ENCODE measurements at places on chromosomes 1 and 21. TPM values are rescaled to one million over a fixed set of nuclear protein-coding genes. Genes with fewer than 3 reads are reported as not detected.
A peak's percentile ranks its signal among the peaks of the same experiment; 100 is the strongest.

- H3K36me3 ChIP-seq, result no peaks in the 10 kb centered on the region
- H3K27me3 ChIP-seq, result no peaks in the 10 kb centered on the region
- no peak overlapping the region for H3K4me3 ChIP-seq
- no peak overlapping the region for H3K27ac ChIP-seq
- no peak for DNase-seq
Measured at GRCh38 chr1:17377325-17377953, 5.4 kb downstream of the PADI6 start.

DNA sequence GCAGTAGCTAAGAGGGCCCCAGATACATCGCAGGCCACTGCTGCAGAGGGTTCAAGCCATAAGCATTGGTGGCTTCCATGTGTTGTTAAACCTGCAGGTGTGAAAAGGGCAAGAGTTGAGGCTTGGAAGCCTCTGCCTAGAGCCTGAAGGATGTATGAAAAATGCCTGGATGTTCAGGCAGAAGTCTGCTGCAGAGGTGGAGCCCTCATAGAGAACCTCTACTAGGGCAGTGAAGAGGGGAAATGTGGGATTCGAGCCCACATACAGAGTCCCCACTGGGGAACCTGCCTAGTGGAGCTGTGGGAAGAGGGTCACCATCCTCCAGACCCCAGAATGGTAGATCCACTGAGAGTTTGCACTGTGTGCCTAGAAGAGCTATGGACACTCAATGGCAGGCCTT is 30.6 kb upstream of the ADGRL4 start:
- DNase-seq, result no peak
- no peaks in the 10 kb centered on the region for H3K27me3 ChIP-seq
- H3K27ac ChIP-seq, result no peak overlapping the region
- no peaks in the 10 kb centered on the region for H3K36me3 ChIP-seq
- H3K4me1 ChIP-seq, result no peaks in the 10 kb centered on the region
- H3K4me3 ChIP-seq, result no peak overlapping the region

DNA sequence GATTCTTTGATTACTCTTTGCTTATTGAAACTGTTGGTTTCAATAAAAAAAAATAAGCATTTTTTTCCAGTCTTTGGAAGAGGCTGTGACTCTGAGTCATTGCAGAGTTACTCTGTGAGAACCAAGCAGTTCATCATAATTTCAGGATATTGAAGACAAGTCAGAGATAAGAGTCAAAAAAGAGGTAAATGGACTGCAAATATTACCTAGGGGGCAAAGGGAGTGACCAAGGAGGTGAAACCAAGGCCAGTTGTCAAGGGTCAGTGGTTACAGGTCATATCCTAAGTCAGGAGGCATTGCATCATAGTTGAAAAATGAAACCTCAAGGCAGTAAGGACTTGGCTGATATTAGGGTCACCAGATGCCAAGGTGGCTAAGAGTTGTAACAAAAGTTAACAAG is 597.1 kb upstream of the USP24 start:
- H3K27ac ChIP-seq, result peak overlapping the region; percentile 36
- H3K4me3 ChIP-seq, result no peak overlapping the region
- H3K27me3 ChIP-seq, result no peaks in the 10 kb centered on the region
- H3K36me3 ChIP-seq, result no peaks in the 10 kb centered on the region

DNA sequence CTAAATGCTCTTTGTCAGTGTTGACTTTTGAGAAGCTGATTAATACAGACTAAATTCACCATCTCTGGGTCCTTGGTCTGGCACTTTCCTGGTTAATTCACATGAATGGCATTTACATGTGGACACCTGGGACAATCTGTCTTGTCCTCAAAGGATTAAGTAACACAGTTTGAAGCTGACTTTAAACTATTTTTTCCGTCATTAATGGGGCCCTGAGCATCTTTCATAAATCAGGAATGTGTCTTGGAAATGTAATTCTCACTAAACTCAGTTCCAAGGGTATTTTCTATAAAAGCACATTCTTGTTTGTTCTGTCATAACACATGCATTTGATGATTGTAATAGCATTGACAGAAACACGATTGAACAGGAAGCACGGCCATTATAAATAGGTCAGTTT is 26.7 kb upstream of the NBL1 start:
- H3K4me3 ChIP-seq, result no peak overlapping the region
- no peaks in the 10 kb centered on the region for H3K36me3 ChIP-seq
- DNase-seq, result no peak
- H3K4me1 ChIP-seq, result peaks cover 14% of the 10 kb centered on the region
- no peaks in the 10 kb centered on the region for H3K27me3 ChIP-seq

- DNase-seq, result no peak
- no peak overlapping the region for H3K4me3 ChIP-seq
- H3K36me3 ChIP-seq, result no peaks in the 10 kb centered on the region
- no peaks in the 10 kb centered on the region for H3K27me3 ChIP-seq
Measured at GRCh38 chr1:172827841-172828240, 168.9 kb downstream of the FASLG start.

DNA sequence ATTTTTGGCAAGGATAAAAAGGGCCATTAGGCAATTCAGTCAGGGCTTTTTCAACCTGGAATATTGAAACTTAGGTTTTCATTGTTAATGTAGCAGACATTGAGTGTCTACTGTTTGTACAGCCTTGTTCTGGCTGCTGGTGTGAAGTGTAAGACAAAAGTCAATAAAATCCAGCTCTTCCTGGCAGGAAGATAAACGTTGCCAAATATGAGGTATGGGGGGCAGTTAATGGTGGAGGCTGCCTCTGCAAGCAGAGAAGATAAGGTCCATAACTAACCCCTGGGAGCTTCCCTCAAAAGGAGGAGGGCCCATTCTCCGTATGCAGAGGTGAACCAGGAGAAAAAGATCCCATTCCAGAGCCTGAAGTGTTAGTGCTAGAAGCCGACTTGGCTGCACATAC is 19.5 kb upstream of the SHE start:
- no peak overlapping the region for H3K4me3 ChIP-seq
- no peak for DNase-seq

DNA sequence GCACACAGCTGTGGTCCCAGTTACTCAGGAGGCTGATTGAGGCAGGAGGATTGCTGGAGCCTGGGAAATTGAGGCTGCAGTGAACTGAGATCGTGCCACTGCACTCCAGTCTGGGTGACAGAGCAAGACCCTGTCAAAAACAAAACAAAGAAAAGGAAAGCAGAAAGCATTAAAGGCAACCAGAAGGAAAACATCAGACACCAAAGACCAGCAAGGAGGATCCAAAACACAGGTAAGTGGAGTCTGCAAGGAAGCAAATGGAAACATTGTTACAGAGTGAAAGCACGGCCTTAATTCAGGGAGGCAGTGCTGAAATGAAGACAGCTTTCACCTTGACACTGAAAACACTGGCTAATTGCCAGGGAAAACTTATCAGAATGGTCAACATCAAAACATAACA is 40.8 kb downstream of the CFAP74 start:
- no peak overlapping the region for H3K4me3 ChIP-seq
- no peaks in the 10 kb centered on the region for H3K36me3 ChIP-seq
- H3K4me1 ChIP-seq, result peaks cover 1% of the 10 kb centered on the region
- H3K27me3 ChIP-seq, result no peaks in the 10 kb centered on the region

LCE1D gene
- not detected for total RNA-seq

DNA sequence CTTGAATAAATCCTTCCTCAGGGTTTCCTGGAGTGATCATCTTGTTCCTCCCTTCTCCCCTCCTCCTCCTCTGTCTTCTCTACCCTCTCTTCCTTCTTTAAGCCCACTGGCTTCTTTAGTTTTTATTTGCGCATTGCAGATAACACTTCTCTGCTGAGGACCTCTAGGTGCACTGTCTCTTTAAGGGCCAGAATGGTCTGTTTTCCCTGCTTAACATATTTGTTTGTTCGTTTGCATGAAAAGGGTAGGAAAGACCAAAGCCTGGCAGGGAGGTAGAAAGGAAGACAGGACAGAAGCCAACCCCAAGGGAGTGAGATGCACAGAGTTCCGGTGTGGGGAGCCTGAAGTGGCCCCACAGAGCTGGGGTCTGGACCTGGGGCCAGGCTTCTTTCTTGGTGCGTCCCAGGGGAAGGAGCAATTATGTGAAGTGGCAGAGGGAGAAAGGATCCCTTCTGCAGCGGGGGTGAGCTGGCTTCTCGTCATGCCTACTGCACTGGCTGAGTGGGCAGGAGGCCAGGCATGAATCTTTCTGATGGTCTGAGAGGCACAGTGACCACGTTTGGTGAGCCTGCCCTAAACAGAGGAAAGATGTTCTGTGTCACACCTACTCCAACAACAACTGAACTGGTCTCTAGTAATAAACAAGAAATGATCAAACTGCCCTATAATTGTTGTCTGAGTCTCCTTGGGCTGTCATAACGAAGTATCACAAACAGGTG is 232.7 kb downstream of the KCNJ6 start:
- no peak for DNase-seq
- H3K27ac ChIP-seq, result no peak overlapping the region
- no peaks in the 10 kb centered on the region for H3K27me3 ChIP-seq
- H3K36me3 ChIP-seq, result no peaks in the 10 kb centered on the region
- no peak overlapping the region for H3K4me3 ChIP-seq

ZNF436 gene
- 38.8 TPM for total RNA-seq

RIMS3 gene
- 1.3 TPM for total RNA-seq

F13B gene
- not detected for total RNA-seq

NBPF6 gene
- not detected for total RNA-seq

GRCh38 chr1:112926858-112927257 is 29.1 kb downstream of the SLC16A1 start:
- H3K4me3 ChIP-seq, result no peak overlapping the region
- no peaks in the 10 kb centered on the region for H3K27me3 ChIP-seq
- H3K27ac ChIP-seq, result no peak overlapping the region
- no peak for DNase-seq
- H3K4me1 ChIP-seq, result no peaks in the 10 kb centered on the region

- no peaks in the 10 kb centered on the region for H3K27me3 ChIP-seq
- H3K4me3 ChIP-seq, result no peak overlapping the region
- no peaks in the 10 kb centered on the region for H3K36me3 ChIP-seq
- no peaks in the 10 kb centered on the region for H3K4me1 ChIP-seq
- no peak for DNase-seq
Measured at GRCh38 chr1:2946291-2946690, 75.0 kb upstream of the ACTRT2 start.

DNA sequence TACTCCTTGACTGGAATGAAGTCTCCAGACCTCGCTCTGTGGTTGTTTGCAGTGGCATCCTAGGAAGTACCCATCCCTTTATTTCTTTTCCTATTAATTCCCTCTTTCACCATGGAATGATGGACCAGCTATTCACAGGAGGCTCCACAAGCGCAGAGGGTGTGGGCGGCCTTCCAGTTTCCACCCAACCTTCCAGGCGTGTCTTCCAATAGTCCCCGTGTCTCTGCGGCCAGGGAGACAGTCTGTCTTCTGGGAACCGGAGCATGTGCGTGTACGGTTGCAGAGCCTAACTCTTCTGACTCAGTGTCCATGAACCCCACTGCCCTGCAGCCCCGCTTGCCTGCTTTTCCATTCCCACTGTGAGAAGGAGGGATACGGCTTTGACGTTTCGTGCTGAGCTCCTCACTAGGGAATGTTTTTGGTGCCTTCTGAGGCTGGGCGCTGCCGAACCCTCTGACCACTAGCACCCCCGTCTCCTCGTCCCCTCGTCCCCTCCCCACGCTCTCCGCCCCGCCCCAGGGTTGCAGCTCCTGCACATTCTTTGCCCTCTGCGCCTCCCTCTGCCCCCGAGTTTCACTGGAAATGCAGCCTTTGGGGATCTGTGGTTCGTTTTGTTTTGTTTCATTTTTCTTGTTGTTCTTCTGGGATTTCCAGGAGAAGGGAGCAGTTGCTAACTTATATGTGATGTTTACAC is 26.3 kb upstream of the FAM3B start:
- H3K27me3 ChIP-seq, result no peaks in the 10 kb centered on the region
- H3K4me3 ChIP-seq, result no peak overlapping the region
- no peak overlapping the region for H3K27ac ChIP-seq

DNA sequence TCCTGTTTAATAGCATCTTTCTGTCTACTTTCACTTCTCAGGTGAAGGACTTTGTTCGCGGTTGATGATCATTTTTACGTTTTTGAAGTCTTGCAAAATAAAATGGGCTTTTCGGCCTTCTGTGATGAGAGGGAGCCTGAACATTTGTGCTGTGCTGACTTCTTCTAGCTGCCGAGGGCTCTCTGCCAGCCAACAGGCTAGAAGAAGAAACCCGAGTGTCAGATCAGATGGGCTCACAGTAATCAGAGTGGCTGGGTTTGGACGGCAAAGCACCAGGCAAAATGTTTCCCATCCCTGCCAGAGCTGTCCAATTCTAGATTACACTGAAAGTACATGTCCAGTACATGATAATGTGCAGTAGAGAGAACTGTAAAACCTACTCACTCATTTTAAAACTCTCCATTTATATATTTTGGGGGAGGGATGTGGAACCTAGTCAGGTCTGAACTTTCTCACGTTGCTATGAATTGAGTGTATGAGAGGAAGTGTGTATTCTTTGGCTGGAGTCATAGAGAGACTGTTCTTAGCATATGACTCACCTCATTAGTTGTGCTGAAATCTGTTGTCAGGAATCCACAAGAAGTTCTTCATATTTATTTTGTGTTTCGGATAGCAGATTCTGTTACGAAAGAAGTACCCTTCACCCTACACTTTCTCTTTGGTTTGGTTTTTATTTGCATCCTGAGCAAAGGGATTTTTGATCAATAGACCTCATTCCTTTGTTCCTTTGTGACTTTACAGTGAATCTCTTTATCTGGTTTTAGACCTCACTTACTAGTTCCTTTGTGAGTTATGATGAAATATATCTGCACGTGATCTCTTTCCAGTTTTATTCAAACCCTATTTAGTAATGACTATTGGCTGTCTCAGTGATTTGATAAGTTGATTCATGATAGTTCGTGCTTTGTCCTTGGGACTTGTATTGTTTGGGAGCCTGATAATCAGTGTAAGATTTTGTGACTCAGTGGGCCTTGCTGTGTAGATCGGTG is 4.8 kb downstream of the ATP1A1 start:
- H3K36me3 ChIP-seq, result no peaks in the 10 kb centered on the region
- DNase-seq, result peak; percentile 64
- H3K4me3 ChIP-seq, result peak overlapping the region; percentile 0
- peak overlapping the region; percentile 74 for H3K27ac ChIP-seq

- no peaks in the 10 kb centered on the region for H3K4me1 ChIP-seq
- H3K36me3 ChIP-seq, result no peaks in the 10 kb centered on the region
- no peaks in the 10 kb centered on the region for H3K27me3 ChIP-seq
- H3K27ac ChIP-seq, result no peak overlapping the region
Measured at GRCh38 chr1:235781807-235782206, 84.9 kb downstream of the LYST start.

- no peak overlapping the region for H3K27ac ChIP-seq
- no peak for DNase-seq
- no peaks in the 10 kb centered on the region for H3K27me3 ChIP-seq
- H3K36me3 ChIP-seq, result no peaks in the 10 kb centered on the region
- H3K4me1 ChIP-seq, result peaks cover 2% of the 10 kb centered on the region
Measured at GRCh38 chr1:1364266-1364665, 5.9 kb upstream of the MXRA8 start.

CFHR3 gene
- 0.65 TPM for total RNA-seq

- no peak for DNase-seq
- H3K4me3 ChIP-seq, result no peak overlapping the region
- no peaks in the 10 kb centered on the region for H3K27me3 ChIP-seq
- H3K27ac ChIP-seq, result no peak overlapping the region
- no peaks in the 10 kb centered on the region for H3K36me3 ChIP-seq
Measured at GRCh38 chr1:70134148-70134547, 71.2 kb downstream of the LRRC40 start.

FCGR3B gene
- 1.4 TPM for total RNA-seq

GRCh38 chr1:107620753-107621152 is 344.2 kb downstream of the VAV3 start:
- H3K27me3 ChIP-seq, result no peaks in the 10 kb centered on the region
- H3K27ac ChIP-seq, result no peak overlapping the region
- no peak overlapping the region for H3K4me3 ChIP-seq
- no peak for DNase-seq
- H3K4me1 ChIP-seq, result no peaks in the 10 kb centered on the region
- no peaks in the 10 kb centered on the region for H3K36me3 ChIP-seq

All from ovary (tissue), 10 donors.